Stimulated activated CD4-positive, alpha-beta T cell treated with anti-CD3 and anti-CD28 coated beads, Interleukin-2, amount 100 ng/mL, for 24 hours (primary cell): ENCODE measurements at places on chromosomes 2 and 18.

DNA sequence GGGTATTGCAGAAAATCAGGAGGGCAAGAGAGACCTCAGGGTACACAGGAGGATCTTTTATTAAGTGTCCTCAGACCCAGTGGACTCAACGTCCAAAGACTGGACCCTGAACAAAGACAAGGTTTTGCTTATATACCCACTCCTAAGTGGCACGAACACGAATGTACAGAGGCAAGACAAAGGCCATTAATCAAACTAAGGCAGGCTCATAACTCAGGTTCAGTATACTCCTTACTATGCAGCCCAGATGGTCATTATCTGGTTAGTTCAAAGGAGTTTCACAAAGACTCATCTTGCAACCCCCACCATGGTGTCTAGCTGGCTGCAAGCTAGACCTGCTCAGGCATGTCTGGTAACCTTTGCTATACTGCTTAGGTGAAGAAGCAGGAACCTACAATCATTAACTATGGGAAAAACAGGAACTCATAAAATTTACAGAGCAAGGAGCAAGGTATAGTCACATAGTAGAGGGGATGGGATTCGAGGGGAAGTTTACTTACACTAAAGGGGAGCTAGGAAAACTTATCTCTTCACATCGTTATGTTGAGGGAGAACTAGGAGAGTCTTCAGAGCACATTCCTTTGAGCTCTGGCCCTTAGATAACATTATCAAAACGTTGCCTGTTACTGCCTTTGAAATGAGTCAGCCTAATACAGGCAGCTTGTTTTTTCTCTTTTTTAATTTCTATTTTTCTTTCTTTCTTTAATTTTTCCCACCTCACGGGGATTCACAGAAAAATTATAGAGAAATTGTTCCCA, 33.9 kb downstream of the SLC4A3 start:
- no peak for DNase-seq

GRCh38 chr2:155689791-155690190, 642.7 kb downstream of the NR4A2 start:
- no peak for DNase-seq

DNA sequence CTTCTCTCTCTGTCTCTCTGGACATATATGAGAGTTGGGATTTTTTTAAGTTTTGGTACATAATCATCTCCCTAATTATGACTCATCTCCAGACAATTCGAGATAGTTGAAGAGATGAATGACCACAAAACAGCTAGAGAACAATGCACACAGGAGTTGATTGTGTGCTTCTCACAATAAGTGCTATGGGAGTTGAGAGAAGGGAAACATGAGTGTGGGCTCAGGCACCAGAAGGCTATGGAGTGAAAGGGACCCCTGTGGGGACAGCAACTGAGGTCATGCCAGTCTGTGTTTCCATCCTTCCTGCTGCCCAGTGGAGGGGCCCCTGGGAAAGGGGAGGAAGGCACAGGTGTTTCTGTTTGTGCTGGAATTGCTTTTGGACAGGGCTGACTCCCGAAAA, 6.5 kb upstream of the YWHAQ start:
- no peak for DNase-seq

DNA sequence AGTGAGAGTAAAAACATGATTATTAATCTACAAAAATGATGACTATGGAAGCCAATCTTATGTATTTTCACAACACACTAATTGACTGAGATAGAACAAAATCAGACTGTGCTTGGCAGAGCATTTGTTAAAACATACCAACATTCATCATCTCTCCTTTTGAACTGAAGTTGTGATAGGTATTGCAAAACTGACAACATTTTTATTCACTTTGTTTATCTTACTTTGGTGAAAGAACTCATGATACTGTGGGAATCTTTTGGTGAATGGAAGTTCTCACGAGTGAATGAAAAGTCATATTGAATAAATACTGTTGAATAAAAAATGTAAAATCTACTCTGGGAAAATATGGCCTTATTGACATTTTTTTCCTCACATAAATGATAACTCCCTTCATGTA, 1430.2 kb upstream of the PIK3C3 start:
- DNase-seq, result no peak

- DNase-seq, result no peak
Observed at GRCh38 chr2:157692768-157693167, 64.1 kb upstream of the ACVR1C start.

DNA sequence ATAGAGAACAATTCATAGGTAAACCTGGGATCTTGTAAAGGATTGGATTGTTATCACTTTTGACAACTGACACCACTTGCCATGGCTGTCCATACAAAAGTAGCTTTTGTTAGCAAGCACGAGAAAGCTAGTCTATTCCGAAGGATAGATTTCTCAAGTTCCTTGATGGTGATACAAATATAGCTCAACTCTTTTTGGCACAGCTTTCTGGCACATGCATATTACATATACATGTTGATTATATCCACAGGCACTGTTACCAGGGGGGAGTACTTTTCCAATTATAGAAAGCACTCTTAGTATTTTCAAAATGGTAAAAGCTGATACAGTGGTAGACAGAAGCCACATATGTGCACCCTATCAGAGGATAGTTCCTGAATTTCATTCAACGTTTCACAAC, 168.9 kb downstream of the UPP2 start:
- no peak for DNase-seq

DNA sequence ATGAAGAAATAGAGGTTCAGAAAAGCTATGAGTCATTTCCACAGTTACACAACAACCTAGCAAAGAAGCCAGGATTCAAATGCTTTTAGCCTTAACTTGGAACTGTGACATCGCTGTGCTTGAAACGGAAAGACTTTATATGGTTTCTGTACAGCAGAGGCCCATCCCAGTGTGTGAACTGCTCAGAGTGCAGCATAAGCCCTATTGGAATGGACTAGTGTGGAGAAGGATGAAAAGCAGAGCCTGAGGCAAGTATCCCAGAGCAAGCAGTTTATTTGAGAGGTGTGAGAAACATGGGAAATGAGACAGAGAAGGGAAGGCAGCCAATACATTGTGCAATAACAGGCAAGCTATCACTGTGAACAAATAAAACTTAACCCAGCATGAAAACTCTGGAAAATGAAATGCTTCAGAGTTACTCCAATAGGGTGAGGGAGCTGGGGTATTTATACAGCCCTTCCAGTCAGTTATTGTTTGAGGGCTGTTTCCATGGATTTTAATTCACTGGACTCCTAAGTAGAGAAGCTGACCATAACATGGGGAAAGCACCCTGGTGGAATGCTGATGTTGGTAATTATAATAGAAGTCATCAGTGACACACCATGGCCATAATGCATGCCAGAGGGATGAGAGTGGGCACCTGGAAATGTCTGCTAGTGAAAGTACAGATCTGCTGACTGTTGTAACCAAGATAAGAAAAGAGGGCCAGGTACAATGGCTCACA, 254.0 kb upstream of the POU3F3 start:
- DNase-seq, result no peak

DNA sequence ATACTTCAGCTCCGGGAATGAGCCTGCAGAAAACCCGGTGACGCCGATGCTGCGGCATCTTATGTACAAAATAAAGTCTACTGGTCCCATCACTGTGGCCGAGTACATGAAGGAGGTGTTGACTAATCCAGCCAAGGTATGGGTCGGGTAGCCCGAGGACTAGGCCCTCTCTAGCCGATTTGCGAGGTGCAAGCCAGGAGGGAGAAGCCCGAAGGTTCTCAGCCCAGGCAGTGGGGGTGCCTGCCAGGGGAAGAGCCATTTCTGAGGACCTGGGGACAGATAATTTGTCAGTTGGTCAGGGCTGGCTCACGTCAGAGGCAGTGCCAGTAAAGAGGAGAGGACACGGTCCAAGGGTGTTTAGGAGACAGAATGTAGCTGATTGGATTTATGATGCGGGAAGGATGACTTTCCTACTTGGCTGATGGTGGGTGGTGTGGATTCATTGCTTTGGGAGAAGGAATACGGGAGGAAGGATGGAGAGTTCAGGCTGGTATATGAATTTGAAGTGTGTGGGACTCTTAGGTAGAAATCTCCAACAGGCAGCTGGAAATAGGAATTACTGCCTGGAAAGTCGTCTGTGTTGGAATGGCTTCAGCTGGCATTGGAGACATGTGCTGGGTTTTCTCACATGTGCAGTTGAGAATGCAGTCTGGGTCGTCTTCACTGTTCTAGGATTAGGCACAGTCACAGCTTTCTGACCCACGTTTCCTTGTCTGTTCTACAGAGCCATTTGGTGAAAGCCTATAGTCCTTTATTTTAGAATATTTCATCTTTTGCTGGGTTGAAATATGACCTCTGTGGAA, 874 bp downstream of the NDUFAF7 start:
- DNase-seq, result peak; percentile 10

GRCh38 chr2:237561221-237561620, 5.2 kb upstream of the PRLH start:
- DNase-seq, result no peak

DNA sequence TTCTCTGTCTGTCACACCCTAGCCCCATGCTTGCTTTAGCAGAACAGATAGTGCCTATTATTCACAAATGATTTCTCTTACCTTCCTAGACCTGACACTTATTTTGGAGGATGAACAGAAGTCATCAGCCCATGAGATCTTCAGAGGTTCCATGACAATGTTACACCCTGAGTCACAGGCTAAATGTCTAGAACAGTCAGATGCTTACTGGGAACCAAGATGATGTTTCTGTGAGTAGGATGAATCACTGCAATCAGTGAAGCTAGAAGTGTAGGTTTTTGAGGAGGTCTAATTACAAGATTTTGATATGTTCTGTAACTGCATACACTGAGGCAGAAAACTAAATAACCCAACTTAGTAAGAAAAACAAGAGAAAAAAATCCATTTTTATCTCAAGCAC, 123.0 kb upstream of the THUMPD2 start:
- DNase-seq, result no peak

DNA sequence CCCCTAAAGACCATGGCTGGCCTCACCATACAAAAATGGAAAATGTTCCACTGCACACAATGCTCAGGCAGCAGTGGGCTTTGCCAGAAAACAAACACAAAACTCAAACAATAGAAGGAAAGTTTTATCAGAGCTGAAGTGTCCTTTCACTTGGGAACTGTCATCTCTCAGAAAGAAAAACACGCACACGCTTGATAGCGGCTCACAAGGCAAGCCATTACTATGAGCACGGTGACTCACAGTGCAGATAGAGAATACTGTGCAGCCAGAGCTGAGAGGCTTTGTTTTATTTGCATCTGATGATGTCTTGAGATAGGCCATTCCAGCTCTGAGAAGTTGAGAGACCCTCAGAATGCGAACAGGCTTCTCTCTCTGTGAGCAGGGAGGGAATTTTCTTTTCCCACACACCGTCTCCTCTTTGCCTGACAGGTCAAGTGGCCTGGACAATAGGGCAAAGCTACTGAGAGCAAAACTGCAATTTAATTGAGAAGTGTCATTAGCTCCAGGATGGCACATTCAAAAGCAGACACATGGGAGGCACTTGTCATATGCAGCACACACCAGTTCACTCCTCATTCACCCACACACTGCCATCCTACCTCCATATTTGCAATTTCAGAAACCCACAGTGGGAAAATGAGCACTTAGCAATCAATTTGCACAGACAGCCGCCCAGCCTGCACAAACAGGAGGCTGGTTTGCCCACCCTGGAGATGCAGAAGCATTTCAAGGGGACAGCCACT, 236.6 kb downstream of the SS18 start:
- DNase-seq, result no peak

DNA sequence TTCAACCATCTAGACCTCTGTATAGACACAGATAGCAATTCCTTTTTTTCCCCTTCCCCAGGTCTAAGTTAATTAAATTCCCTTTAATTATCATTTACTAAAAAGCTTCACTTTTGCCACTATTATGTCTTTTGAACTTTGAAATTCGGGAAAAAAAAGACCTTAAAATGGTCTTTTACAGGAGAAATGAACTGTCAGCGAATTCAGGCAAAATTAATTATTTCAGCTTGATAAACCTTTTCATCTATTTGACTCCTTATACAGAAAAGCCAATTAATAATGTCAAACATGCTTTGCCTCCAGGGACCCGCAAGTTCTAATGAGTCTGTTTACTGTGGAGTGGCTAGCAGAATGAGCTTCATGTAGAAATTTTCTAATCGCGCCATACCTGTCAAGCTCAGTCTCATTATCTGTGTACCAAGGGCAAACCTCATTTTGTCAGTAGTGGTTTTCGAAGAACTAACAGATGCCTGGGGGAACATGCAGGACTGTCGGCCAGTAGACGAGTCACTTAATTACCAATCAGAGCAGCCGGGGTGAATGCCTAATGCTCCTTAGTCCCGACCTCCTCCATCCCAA, 287.7 kb downstream of the INSIG2 start:
- no peak for DNase-seq

DNA sequence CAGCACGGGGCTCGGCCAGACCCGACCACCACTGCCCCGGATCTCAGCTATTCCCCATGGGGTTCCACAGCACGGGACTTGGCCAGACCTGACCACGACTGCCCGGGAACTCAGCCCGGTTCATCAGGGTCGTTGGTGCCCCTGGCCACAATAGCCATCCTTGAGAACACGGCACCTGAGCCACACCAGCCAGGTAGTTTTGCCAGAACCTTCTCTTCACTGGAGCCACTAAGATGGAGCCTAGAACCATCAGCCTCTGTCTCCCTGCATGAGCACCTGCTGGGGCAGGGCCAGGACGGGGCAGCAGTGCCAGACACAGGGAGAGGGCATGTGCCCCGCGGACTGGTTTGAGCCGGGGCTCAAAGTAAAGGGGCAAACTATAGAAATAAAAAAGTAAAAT, 11.4 kb upstream of the KCNG2 start:
- no peak for DNase-seq

DNA sequence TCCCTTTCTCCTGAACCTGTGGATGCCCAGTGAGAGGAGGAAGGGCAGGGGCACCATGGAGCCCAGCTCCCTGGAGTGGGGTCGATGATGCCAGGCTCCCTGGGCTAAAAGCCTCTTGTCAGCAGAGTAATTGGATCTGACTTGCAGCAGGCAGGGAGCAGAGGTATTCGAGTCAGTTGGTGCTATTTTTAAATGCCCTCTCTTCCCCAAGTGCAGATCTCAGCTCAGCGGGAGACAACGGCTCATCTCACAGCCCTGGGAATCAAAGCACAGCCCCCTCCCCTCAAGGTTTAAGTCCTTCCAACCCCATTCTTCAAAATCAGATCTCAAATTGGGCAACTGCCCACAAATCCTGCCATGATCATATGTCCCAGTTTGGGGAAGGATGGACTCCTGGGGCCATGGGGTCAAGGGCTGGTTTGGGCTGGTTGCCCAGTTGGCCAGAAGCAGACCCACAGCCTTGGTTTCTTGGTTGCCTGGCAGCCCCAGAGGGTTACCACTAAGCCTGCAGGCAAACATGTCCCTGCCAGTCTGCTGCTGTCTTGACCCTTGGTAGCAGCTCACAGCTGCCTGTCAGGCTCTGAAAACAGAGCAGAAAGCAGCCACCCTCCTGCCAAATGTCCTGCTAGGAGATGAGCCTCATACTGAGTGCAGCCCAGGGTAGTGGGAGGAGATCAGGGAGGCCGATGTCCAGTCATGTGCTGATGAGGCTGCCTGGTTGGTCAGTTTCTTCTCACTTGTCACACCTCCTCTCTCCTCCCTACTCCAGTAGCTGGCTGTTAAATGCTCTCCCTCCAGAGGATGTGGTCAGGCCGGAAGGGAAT, 244.9 kb downstream of the LOXHD1 start:
- no peak for DNase-seq

DNA sequence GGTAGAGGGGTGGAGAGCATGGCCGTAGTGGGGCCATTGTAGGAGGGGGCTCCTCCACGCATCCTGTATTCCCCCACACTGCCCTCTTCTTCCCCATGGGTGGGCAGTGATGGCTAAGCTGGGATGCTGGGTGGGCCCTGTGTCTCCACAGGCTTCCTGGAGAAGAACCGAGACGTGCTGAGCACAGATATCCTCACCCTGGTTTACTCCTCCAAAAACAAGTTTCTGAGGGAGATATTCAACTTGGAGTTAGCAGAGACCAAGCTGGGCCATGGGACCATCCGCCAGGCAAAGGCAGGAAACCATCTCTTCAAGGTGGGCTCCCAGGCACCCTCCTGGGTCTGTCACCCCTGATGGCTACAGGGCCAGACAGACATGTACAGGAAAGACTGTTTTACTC, 52.8 kb downstream of the MYO7B start:
- DNase-seq, result no peak
